Adrenal gland (tissue), 19 donors: ENCODE measurements at places on chromosomes 1 and 21. TPM values are rescaled to one million over a fixed set of nuclear protein-coding genes. Genes with fewer than 3 reads are reported as not detected.
A peak's percentile ranks its signal among the peaks of the same experiment; 100 is the strongest.

The WNT3A gene
- not detected for polyA plus RNA-seq

The MECR gene
- polyA plus RNA-seq, result 27.4 TPM

The CD52 gene
- polyA plus RNA-seq, result 239 TPM

The TENT5C gene
- 0.72 TPM for polyA plus RNA-seq

The PHF13 gene
- 14.8 TPM for polyA plus RNA-seq

The DIO1 gene
- not detected for polyA plus RNA-seq

DNA sequence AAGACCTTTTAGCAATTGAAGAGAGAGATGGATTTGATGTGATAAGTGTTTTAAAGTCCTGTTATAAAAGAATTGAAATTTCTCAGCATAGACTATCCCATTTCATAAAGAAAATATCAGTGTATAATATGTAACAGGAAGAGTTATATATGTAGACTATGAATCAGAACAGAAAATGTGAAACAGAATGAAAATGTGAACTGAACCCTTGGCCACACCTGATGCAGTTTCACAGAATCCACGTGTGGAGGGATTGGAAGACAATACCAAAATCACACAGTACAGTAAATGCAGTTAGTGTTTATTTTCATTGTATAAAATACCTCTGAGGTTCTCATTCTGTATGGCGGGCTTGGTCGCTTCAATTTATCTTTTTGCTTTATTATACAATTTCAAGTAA lies 9.9 kb upstream of the SLAMF1 start:
- no peaks in the 10 kb centered on the region for H3K36me3 ChIP-seq
- no peak for DNase-seq
- no peaks in the 10 kb centered on the region for H3K27me3 ChIP-seq
- H3K4me3 ChIP-seq, result no peak overlapping the region

- no peaks in the 10 kb centered on the region for H3K4me1 ChIP-seq
- DNase-seq, result no peak
- H3K27me3 ChIP-seq, result no peaks in the 10 kb centered on the region
- no peaks in the 10 kb centered on the region for H3K36me3 ChIP-seq
- H3K27ac ChIP-seq, result no peak overlapping the region
Measured at GRCh38 chr1:58013237-58013636, 533.3 kb downstream of the OMA1 start.

- peak; percentile 20 for DNase-seq
- peaks cover 29% of the 10 kb centered on the region for H3K4me1 ChIP-seq
- H3K27ac ChIP-seq, result no peak overlapping the region
Measured at GRCh38 chr1:9590945-9591668, 2.4 kb downstream of the TMEM201 start.

- peak overlapping the region; percentile 51 for H3K27ac ChIP-seq
- H3K4me1 ChIP-seq, result peaks cover 66% of the 10 kb centered on the region
- no peaks in the 10 kb centered on the region for H3K36me3 ChIP-seq
- no peaks in the 10 kb centered on the region for H3K27me3 ChIP-seq
- H3K4me3 ChIP-seq, result no peak overlapping the region
Measured at GRCh38 chr1:164611754-164612642, 53.0 kb downstream of the PBX1 start.

DNA sequence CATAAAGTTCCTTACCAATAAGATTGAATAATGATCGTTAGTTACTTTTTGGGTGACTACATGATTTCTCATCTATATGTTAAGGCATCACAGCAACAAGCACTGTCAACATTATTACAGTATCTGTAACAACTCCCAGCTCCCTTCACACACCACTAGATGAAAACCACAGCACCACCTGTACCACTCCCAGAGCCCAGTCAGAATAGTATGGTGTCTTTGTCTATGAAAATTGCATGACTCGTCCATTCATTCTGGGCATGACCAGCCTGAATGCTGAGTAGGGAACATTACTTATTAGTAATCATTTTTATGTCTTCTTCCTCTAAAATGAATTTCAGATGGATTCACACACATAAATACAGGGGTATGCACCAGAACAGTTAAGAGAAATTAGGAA lies 7.0 kb downstream of the OLFML2B start:
- DNase-seq, result no peak
- no peak overlapping the region for H3K4me3 ChIP-seq
- H3K4me1 ChIP-seq, result peaks cover 9% of the 10 kb centered on the region
- H3K27me3 ChIP-seq, result no peaks in the 10 kb centered on the region

- DNase-seq, result no peak
- H3K4me3 ChIP-seq, result no peak overlapping the region
- H3K4me1 ChIP-seq, result peaks cover 15% of the 10 kb centered on the region
- H3K27me3 ChIP-seq, result no peaks in the 10 kb centered on the region
- H3K36me3 ChIP-seq, result peaks cover 4% of the 10 kb centered on the region
- no peak overlapping the region for H3K27ac ChIP-seq
Measured at GRCh38 chr1:32647308-32648134, 2.8 kb downstream of the ZBTB8OS start.

DNA sequence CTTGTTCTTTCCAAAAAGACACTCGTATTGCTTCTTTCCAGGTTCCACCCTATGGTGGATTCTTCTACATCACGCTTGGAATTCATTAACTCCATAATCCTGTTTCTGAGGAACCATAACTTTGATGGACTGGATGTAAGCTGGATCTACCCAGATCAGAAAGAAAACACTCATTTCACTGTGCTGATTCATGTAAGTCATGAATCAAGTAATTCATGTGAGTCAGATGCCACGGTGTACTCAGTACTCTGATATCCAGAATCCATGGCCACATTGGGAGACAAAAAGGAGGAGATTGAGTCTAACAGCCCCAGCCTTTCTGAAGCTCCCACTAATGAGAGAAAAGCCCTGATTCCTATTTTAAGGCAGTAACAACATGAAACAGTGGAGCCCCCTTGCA lies 7.4 kb downstream of the CHI3L2 start:
- H3K27me3 ChIP-seq, result peaks cover 4% of the 10 kb centered on the region
- H3K4me1 ChIP-seq, result no peaks in the 10 kb centered on the region
- no peak for DNase-seq

GRCh38 chr1:24705260-24706073 lies 39.8 kb upstream of the CLIC4 start:
- H3K4me3 ChIP-seq, result no peak overlapping the region
- DNase-seq, result peak; percentile 65
- H3K27ac ChIP-seq, result peak overlapping the region; percentile 57
- H3K27me3 ChIP-seq, result no peaks in the 10 kb centered on the region

DNA sequence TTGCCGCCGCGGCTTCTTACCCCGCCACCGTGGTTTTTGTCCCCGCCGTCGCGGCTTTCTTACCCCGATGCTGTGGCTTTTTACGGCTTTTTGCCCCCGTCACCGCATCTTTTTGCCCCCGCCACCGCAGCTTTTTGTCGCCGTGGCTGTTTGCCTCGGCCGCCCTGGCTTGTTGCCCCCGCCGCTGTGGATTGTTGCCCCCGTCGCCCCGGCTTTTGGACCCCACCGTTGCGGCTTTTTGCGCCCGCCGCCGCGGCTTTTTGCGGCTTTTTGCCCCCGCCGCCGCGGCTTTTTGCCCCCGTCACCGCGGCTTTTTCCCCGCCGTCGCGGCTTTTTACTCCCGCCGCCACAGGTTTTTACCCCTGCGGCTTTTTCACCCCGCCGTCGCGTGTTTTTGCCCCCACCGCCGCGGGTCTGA lies 3934.3 kb downstream of the SRGAP2C start:
- no peak overlapping the region for H3K4me3 ChIP-seq
- no peak for DNase-seq
- H3K27ac ChIP-seq, result no peak overlapping the region
- H3K4me1 ChIP-seq, result no peaks in the 10 kb centered on the region
- no peaks in the 10 kb centered on the region for H3K36me3 ChIP-seq

- DNase-seq, result no peak
- H3K27ac ChIP-seq, result peak overlapping the region; percentile 92
- no peaks in the 10 kb centered on the region for H3K36me3 ChIP-seq
- H3K4me3 ChIP-seq, result no peak overlapping the region
- no peaks in the 10 kb centered on the region for H3K27me3 ChIP-seq
- H3K4me1 ChIP-seq, result peaks cover 25% of the 10 kb centered on the region
Measured at GRCh38 chr1:84506729-84507453, 510 bp upstream of the GNG5 start.

GRCh38 chr1:216809649-216810048 lies 86.4 kb upstream of the ESRRG start:
- H3K27me3 ChIP-seq, result no peaks in the 10 kb centered on the region
- H3K4me1 ChIP-seq, result no peaks in the 10 kb centered on the region
- H3K36me3 ChIP-seq, result no peaks in the 10 kb centered on the region
- H3K27ac ChIP-seq, result no peak overlapping the region
- H3K4me3 ChIP-seq, result no peak overlapping the region

DNA sequence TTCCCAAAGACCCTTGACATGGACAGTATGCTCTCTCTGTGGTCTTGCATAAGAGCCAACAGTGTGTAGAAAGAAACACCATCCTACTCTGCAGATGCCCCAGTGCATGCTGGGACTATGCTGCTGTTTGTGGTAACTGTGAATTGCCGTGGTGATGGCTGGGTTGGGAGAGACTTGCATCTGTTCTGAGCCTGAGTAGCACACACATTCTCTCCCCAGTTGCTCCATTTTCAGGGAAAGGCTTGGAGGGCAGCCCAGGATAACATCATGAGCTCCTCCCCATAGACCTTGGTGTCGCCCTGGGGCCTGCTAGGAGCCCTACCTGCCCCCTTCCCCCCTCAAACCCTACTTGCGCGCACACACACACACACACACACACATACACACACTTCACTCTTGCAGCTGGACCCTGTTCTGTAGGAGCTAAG lies 120.9 kb upstream of the IPO9 start:
- H3K27me3 ChIP-seq, result no peaks in the 10 kb centered on the region
- no peak for DNase-seq
- no peak overlapping the region for H3K27ac ChIP-seq
- no peaks in the 10 kb centered on the region for H3K36me3 ChIP-seq
- no peak overlapping the region for H3K4me3 ChIP-seq

GRCh38 chr1:150612014-150612345 lies 17.4 kb downstream of the ENSA start:
- H3K4me3 ChIP-seq, result no peak overlapping the region
- H3K27me3 ChIP-seq, result no peaks in the 10 kb centered on the region
- H3K4me1 ChIP-seq, result peaks cover 25% of the 10 kb centered on the region
- H3K36me3 ChIP-seq, result peaks cover under 1% of the 10 kb centered on the region

DNA sequence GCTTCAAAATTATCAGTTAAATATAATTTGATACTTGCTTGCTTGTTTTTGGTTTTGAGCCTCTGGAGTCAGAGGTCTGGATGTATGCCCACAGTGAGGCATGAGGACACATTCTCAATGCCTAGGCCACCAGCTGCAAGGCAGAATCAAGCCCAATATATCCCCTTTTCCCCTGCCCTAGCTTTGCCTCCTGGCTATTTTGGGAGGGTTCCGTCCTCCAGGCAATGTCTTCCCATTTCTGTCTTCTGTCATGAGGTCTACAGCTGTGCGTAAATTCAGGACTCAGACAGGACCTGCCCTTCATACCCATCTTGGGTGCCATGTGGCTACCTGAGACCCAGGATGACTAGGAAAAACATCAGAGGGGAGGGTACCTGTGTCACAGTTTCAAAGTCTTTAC lies 19.2 kb downstream of the NRDC start:
- no peaks in the 10 kb centered on the region for H3K27me3 ChIP-seq
- H3K27ac ChIP-seq, result no peak overlapping the region
- DNase-seq, result no peak
- no peaks in the 10 kb centered on the region for H3K36me3 ChIP-seq
- H3K4me3 ChIP-seq, result no peak overlapping the region

DNA sequence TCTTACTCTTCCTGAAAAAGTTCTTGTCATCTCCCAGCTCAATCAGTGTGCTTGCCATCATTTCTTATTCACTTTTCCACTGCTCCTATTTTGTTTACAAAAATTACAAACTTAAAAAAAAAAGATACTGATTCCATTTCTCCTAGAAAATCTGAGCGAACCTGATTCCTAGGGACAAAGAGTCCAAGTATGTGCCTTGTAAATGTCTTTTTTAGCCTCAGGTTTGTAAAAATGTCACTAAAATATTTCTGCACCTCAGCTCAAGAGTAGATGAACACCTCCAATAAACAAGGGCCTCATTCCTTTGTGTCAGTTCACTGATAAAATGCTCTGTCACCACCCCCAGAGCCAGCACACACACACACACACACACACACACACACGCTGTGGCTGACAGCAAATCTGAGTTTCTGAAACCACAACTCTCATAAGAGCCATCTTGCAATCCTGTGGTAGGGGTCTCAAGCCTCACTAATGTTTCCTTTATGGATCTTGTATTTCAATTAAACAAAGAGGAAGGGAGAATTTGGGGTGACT lies 299.2 kb downstream of the PBX1 start:
- H3K4me3 ChIP-seq, result no peak overlapping the region
- no peaks in the 10 kb centered on the region for H3K36me3 ChIP-seq
- no peaks in the 10 kb centered on the region for H3K27me3 ChIP-seq
- DNase-seq, result no peak
- H3K27ac ChIP-seq, result no peak overlapping the region

DNA sequence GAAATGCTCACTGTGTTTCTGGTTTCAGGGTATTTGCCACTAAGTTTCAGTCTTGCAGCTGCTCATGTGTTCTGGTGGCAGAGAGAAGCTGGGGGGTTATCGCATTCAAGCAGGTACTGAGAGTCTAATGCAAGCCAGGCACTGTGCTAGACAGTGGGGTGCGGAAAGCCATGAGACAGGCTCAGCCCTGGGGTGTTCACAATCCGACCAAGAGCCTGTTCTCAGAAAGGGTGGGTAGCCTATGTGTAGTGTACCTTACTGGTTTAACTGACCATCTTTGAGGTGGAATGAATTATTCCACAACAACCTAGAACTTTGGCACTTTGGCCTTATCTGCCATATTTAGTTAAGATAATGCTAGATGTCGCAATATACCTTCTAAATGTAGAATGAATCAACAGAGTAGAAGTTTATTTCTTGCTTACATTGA lies 55.3 kb upstream of the ROR1 start:
- H3K4me1 ChIP-seq, result no peaks in the 10 kb centered on the region
- no peak overlapping the region for H3K4me3 ChIP-seq
- H3K27me3 ChIP-seq, result no peaks in the 10 kb centered on the region
- H3K36me3 ChIP-seq, result no peaks in the 10 kb centered on the region

GRCh38 chr1:205122489-205122882 lies 708 bp upstream of the RBBP5 start:
- no peaks in the 10 kb centered on the region for H3K36me3 ChIP-seq
- no peak for DNase-seq
- no peaks in the 10 kb centered on the region for H3K27me3 ChIP-seq
- peaks cover 31% of the 10 kb centered on the region for H3K4me1 ChIP-seq
- H3K27ac ChIP-seq, result peak overlapping the region; percentile 96

GRCh38 chr1:231972111-231972445 lies 345.5 kb downstream of the DISC1 start:
- H3K4me1 ChIP-seq, result no peaks in the 10 kb centered on the region
- DNase-seq, result no peak
- no peaks in the 10 kb centered on the region for H3K36me3 ChIP-seq
- H3K27ac ChIP-seq, result no peak overlapping the region
